ENCODE measurements at places on chromosomes 3 and 15.

GRCh38 chr3:107404727-107405469, 27.7 kb downstream of the CCDC54 start:
- DNase-seq = no peak

- DNase-seq = no peak
Observed at GRCh38 chr3:108414007-108414406, 96.4 kb downstream of the MYH15 start.

DNA sequence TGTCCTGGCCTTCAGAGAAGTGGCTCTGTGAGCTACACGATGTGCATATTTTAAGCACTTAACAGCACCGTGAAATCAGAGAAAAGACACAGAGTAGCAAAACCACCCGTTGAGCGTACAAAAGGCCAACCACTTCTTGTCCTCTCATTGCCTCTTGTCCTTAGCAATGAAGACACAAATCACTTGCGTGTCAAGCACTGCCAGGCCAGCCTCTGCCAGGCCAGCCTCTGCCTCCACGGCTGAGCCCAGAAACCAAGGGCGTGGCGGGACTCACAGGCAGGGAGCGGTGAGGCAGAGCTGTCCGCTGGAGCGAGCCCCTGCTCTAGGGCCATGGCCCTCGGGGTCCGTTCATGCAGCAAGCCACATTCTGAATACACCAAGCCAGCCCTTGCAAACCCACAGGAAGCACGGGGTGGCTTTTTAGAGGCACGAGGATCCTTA, 4.0 kb downstream of the MUC4 start:
- DNase-seq = no peak

DNA sequence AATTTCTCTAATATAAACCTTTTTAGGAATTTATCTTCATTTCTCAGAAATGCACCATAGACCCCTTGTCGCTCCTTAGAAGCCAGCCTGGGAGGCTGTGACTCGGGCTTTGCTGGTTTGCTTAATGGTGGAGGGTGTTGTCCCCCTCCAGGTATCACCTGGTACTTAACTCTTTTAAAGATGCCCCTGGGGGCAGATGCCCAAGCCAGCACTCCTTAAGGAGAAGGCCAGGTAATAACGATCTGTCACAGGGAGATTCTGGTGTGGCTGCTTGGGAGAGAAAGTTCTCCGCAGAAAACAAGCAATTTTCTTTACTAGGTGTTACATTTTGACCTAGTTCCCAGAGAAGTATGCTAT, 22.3 kb downstream of the EHD4 start:
- DNase-seq = no peak

- DNase-seq = no peak
Observed at GRCh38 chr3:89699771-89700170, 592.4 kb downstream of the EPHA3 start.

GRCh38 chr3:113200351-113200750, 11.0 kb upstream of the BOC start:
- DNase-seq = no peak

GRCh38 chr3:114597871-114598270, 304.0 kb downstream of the TIGIT start:
- no peak for DNase-seq

DNA sequence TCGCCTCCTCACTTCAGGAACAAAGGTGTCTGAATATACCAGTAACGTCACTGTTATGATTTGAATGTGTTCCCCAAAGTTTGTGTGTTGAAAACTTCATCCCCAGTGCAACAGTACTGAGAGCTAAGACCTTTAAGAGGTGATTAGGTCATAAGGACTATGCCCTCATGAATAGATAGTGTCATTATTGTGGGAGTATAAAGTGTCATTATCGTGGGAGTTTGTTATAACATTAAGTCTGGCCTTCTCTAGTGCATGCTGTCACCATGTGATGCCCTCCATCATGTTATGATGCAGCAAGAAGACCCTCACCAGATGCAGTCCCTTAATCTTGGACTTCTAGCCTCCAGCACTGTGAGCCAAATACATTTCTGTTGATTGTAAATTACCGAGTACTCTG, 53.7 kb upstream of the TLE3 start:
- no peak for DNase-seq

DNA sequence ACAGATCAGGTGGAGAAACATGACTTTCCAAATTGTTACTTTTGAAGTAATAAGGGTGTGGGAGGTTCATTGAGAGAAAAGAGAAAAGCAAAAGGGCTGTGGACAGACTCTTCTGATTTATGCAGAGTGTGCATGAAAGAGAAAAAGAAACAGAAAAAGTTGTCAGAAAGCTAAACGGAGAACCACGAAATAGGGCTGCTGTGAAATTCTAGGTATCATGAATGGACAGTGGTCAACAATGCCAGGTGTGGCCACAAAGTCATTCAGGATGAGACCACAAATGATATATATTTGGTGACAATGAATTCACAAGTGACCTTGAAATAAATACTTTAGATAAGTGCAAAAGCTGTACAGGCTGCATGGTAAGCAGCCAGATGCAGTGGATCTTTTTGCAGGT, 170.1 kb downstream of the IL5RA start:
- DNase-seq = no peak

All from lung microvascular endothelial cell (primary cell).